ENCODE measurements at places on chromosomes 6 and 20.

DNA sequence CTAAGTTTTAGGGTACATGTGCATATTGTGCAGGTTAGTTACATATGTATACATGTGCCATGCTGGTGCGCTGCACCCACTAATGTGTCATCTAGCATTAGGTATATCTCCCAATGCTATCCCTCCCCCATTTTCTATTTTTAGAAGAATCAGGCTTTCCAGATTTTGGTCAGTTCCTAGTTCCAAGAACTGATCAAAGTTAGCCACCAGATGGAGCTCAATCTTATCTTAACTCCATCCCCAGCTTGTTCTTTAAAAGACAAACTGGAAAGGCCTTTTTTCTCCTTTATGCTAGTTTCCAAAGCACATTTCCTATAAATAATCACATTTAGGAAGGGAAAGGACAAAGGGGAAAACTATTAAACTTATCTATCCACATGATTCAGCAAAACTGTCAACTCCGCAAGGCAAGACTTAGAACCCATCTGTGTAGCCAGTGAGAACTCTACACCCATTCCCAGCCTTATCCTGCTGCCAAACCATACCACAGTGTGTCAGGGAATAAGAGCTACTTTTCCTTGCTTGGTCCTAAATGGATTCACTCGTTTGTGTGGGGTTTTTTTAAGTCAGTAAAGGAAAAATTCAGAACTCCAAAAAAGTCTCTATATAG, 22.8 kb upstream of the KHDC1 start:
- ATAC-seq = no peak

DNA sequence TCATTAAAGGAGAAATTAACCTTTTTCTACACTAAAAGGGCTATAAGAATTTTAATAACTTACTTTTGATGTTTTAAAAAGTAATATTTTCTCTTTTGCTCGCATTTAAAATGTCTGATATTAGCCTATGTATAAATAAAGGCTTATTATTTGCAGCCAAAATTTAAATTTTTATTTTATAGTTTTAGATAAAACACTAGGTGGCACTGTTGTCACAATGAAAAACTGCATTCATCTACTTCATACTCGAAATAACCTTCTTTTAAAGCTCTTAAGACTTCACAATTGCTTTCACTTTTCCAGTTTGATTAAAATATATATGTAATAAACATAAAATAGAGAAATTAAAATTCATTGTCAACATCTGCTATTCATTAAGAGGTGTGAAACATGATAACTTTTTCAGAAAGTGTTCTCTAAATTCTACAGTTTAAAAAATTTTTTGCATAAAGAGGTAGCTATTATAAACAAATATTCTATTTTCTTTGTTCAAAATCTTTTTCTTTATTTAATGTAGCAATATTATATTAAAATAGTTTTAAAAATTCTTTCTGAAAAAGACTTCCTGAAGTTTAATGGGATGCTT, 78.8 kb upstream of the DEFB112 start:
- ATAC-seq = no peak

GRCh38 chr6:24122139-24122538, 3.9 kb upstream of the NRSN1 start:
- ATAC-seq = no peak

GRCh38 chr6:111591370-111591900, 14.2 kb downstream of the TRAF3IP2 start:
- no peak for ATAC-seq

All from activated T-helper 17 cell treated with anti-CD3 and anti-CD28 coated beads, Interleukin-2, amount 50 U/mL, for 72 hours (primary cell).